Stimulated activated CD8-positive, alpha-beta memory T cell treated with anti-CD3 and anti-CD28 coated beads, Interleukin-2, amount 100 ng/mL, for 1 hour (primary cell): ENCODE measurements at places on chromosomes 4 and X.

DNA sequence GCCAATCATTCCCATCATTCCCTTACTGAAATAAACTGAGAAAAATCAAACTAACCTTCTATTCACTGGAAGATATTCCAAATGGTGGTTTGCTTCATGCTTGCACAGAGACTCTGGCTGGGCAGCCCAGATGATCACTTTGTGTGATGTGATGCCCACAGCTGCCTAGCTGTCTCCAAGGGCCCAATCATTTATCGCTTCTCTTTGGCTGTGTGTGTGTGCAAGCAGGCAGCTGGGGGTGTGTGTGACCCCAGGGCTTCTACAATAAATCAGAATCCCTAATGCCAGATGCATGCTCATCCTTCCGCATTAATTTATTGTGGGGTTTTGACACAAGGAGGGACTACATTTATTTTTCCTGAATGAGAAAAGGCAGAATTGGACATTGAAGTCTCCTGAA lies 140.1 kb upstream of the NDP start:
- no peak for DNase-seq

GRCh38 chr4:31272331-31273061 lies 552.3 kb downstream of the PCDH7 start:
- no peak for DNase-seq

DNA sequence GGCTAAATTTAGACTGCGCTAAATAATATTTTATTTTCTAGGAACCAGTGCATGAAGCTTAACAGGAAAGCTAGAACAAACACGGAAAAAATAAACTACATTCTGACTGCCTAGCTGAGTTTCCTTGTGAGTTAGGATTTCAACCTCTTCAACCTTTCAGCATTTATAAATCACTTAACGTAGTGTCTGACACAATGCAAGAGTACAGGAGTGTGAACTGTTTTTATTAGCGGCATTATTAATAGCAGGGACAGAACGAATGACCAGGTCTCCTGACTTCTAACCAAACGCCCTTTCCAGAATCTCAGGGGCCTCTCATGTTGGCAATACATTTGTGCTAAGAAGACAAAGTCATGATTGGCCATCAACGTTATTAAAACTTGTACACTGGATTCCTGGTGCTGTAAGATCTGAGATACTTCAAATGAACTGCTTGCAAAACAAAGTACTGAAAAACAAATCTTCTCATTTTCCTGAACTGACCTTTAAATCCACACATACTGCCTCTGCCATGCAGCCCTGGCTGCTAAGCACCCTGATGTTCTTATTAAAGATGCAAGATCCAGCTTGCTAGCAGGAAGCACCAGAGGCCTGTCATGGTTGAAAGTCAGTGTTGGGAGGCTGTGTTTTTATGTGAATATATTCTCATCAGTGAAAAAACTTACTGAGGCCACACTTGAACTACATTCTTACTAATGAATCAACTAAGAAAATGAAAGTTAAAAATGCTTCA lies 380.4 kb upstream of the CPEB2 start:
- DNase-seq: no peak

DNA sequence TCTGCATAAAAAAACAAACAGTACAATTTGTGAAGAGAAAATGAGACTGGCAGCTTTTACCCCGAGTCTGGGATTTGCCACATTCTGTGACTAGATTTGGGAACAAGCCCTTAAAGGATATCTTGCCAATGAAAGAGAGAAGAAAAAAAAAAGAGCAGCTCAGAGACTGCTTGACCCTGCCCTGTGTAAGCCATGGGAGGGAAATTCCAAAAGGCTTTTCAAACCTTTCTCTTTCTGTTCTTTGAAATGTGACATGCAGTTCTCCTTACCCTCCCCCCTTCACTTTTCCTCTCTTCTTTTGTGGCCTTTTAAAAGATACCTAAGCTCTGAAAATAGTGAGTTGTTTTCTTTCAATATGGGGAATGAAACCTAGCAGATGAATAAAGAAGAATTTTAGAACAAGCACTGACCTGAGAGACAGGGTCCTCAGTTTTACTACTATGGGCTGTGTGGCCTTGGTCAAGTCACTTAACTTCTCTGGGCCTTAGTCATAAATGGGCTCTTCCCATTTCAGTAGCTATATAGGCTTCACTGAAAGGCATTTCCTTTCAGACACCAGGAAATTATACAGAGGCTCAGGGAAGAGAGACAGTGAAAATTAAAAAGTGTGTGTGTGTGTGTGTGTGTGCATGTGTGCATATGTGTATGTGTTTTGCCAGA lies 5.1 kb downstream of the CCDC160 start:
- no peak for DNase-seq

GRCh38 chr4:77681792-77682191 lies 76.2 kb downstream of the CXCL13 start:
- no peak for DNase-seq

DNA sequence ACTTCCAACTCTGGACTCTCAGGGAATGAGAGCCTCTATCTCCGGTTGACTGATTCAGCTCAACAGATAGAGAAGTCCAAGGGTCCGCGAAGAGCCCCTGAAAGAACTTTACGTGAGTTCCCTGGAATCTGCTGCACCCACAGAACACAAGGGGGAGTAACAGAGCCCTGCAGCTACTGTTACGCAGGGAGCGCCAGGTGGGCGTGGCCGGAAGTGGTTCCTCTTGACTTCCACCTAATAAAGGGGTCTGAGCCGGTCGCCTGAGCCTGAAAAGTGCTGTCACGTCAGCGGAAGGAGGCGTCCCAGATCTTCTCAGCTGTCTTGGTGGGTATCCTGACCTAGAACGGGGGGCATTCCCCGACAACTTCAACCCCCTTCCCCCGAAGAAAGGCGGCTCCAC lies at the start of gene MAGEB6:
Gene MAGEB6 (plus strand): TSS at position 237 of the 400 bp plus-strand sequence. CDS start 1,407 bp downstream, outside the sequence.
- no peak for DNase-seq

DNA sequence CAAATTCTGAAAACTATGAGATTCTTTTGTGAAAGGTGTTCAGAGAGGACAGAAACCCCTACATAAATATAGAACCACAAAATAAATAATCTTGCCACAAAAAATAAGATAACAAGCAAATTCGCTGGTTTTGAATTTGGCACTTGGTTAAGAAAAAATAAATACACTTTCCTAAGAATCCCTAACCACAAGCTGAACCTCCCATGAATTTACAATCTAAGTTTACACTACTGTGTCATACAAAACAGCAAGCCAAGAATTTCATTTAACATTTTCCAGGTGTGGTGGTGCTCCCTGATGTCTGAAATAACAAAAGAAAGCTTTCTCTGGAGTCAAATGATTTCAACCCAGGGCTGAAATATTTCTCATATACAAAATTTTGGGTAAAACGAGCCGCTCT lies 121.0 kb downstream of the KCNIP4 start:
- DNase-seq: no peak

DNA sequence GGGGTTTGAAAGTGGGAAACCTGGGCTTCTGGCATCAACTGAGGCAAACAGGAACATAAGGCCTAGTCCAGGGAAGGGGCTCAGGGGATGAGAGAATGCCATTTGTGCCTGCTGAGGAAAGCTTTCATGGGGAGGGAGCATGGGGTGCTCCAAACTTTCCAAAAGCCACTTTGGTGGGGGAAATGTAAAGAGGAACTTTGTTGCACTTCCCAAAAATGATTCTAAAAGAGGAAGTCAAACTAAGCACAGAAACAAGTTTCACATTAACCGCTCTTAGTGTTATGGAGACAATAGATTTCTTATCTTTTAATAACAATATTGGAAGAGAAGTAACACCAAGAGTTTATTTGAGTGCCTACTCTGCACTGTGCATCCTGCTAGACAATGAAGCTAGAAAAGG lies 32.3 kb downstream of the GAB3 start:
- no peak for DNase-seq

DNA sequence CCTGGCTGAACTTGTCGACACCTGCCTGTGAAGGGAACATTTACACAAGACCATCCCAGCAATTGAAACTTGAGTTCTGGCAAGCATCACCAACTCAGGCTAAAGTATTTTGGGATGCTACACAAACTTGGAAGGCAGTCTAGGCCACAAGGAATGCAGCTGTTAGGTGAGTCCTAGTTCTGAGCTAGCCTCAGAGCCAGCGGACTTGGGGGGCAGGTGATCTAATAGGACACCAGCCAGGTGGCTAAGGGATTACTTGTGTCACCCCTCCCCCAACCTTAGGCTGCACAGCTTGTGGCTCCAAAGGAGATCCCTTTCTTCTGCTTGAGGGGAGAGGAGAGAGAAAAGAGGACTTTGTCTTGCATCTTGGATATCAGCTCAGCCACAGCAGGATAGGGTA lies 62.3 kb upstream of the DKK2 start:
- DNase-seq: no peak

DNA sequence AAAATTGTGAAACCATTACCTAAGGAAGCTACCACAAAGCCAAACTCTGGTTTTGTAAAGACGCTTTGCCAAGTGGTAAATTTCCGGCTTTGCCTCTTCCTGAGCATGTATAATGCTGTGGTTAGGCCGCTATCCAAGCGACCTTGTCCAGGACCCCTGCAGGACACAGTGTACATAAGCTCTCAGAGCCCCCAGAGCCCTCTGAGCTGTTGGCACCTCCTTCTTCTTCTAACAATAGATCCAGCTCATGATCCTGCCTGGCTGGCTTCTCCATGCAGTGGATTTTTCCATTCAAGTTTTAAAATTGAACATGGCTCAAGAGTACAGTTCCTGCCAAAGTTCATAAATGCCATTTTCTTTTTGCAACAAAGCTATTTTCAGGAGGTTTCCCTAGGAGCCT lies 326.7 kb downstream of the MAPK10 start:
- no peak for DNase-seq

GRCh38 chr4:153616006-153616555 lies 68.0 kb upstream of the TLR2 start:
- no peak for DNase-seq

- no peak for DNase-seq
Measured at GRCh38 chr4:83370640-83370906, 35.9 kb upstream of the HPSE start.

DNA sequence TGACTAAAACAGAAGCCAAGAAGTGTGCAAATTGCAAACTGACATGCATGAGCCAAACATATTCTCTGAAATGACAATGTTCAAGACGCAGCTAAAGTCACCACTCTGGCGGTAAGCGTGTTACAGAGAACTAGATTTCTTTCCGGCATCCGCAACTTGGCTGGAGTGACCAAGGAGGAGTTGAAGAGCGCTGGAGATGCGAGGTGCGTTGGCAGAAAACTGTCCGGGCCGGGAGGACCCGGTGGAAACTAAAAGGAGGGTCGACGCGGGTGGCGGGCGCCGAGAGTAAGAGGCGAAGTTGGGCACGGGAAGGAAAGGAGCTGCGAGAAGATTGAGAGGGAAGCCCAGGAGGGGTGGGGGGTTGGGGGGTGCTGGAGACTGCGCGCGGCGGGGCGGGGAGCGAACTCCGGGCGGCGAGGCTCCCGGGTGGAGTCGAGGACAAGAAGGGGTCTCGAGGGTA lies 807 bp downstream of the SEL1L3 start:
- no peak for DNase-seq

GRCh38 chr4:144267084-144267483 lies 126.6 kb upstream of the GYPA start:
- DNase-seq: no peak

- no peak for DNase-seq
Measured at GRCh38 chrX:15882704-15883539, 28.3 kb upstream of the AP1S2 start.

DNA sequence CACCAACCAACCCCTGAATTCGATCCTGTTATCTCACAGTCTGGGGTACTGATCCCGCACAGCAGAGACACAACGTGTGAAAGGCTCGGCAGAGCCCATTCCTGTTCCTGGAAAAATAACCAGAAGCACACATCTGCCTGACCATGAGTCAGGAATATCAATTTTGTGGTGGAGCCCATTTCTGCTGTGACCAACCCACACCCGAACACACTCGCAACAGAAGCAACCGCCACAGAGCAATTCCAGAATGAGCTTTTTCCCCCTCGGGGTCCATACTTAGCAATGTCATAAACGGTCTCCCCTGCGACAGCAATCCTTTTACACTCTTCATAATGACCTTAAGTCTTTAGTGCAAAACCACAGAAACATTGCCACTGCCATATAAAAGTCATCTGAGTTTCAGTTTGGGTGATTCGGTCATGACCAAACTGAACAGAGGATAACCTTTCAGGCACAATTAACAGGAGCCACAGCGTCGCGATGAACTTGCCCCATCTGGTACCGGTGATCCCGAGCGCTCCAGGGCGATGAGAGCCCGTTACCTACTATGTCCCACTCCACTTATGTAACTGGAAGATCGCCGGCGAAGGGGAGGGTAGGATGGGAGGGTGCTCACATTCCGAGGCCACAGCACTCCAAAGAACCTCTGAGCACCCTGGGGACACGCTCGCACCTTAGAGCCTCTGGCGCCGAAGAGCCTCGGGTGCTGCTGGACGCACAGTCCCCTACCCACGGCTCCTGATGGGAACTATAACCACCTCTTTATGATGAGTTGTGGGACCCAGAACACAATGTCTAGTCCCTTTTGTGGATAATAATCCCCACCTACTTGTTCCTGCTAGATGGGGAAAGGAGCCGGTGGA lies 1.1 kb downstream of the MECP2 start:
- DNase-seq: no peak

DNA sequence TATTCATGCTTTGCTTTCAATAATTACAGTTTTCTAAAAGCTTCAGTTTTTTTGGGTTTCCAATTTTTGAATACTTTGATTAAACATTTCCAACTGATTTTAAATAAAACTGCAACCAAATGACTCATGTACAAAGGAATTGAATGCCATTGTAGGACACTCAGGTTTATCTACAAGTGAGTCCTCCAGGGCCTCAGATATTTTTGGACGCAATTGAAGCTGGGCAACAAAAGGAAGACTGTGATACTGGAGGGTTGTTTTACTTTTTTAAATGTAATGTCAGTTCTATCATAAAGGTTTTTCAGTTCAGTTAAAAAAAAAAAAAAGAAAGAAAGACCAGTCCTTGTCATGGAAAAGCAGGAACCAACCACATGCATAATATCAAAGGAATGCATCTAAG lies 64.2 kb downstream of the MAGEA10 start:
- no peak for DNase-seq

- DNase-seq: no peak
Measured at GRCh38 chr4:108890484-108890881, 127.6 kb upstream of the ETNPPL start.

GRCh38 chr4:113692809-113693411 lies 68.6 kb downstream of the CAMK2D start:
- no peak for DNase-seq

GRCh38 chrX:10549280-10549679 lies 71.1 kb downstream of the MID1 start:
- DNase-seq: no peak

DNA sequence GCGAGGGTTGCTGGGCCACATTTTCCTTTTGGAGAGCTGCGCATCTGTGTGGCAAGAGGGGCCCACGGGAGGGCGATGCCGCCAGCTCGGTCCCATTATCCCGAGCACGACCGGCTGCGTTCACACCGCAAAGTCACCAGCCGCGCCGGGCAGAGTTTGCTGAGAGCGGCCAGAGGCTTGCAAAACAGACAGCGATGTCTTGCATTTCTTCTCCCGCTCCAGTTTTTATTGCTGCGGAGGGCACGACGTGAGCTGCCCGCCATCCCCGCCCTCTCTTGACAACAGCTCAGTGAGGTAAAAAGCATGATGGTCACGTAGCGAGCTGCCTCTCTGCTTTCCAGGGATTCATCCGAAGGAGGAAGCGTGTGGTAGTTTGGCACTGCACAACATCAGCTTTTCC lies 102.1 kb upstream of the TENM3 start:
- DNase-seq: no peak

- DNase-seq: no peak
Measured at GRCh38 chrX:85499400-85499799, 119.9 kb upstream of the POF1B start.
